ENCODE measurements at places on chromosomes 2 and 18.

DNA sequence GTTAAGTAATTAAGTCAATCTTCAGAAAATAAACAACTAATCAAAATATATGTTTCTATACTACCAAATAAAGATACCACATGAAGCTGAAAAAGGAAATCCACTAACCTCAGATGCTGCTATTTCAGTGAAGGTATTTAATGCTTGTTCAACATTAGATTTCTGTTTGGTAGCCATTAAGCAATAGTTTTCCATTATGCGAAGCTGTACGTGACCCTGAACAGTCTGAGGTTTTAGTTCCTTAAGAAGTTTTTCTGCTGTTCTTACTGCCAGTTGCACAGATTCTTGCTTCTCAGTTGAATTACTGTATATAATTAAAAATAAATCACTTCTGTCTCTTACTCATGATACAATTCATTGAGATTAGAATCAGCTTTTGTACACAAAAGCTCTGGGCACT is 65.4 kb downstream of the TTC21B start:
- no peak for DNase-seq

GRCh38 chr2:18741895-18742732 is 152.7 kb upstream of the NT5C1B start:
- no peak for DNase-seq

DNA sequence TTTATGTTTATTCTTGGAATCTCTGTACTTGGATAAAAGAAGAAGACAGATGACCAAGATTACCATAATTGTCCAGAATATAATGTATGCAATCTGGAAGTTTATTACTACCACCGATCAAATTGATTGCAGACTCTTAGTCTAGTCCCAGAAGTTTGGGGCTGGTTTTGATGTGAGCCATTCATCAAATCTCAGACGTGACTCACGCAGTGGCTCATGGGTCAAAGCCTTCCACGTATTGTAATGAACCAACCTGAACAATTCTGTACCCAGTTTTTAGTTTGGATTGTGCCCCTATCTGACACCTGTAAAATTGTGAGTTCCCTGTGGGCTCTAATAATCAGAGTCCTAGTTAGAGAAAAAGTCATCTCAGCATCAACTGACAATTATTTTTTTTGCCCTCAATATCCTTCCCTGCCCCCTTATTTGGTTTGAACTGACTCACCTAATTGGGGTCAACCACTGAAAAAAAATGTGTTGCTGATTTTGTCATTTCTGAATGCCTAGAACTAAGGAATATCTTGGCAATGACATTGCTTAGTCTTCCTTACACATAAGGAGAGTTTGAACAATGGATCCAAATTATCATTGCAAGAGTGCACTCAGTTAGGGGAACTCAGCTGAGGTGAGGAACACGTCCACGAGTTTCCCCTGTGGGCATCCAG is 219.5 kb upstream of the NRP2 start:
- DNase-seq = no peak

DNA sequence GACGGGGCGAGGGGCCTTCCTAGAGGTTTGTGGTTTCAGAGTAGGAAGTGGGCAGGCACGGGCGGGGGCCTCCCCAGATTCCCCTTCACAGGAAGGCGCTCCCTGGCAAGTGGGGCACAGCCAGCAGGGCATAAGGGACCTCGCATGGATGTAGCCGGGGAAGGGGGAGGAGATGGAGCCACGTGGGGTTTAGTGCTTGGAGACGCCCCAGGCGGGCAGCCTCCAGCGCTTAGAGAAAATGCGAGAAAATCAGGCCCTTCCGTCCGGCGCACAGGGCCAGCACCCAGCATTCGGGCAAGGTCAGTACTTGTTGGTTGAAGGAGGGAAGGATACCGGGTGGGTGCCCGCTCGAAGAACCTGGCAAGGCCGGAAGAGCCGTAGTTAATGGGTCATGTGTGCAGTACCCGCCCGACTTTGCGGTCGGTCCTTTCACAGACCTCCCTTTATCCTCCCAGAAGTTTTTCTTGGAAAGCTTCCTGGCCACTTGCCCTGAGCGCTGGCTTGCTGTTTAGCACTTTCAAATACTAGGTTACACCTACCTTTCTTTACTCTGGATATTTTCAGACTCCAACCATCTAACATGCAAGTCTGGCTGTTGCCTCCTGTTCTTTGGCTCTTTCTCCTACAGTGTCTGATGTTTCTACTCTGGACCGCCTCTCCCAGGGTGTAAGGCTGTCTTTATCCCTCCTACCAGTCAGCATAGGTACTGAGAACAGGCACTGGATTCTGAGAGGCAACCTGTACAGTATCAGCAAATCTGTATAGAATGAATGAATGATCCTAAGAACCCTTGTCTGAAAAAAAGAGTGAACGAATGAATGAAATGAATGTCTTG is 78.1 kb downstream of the CIB4 start:
- DNase-seq = peak; percentile 34

GRCh38 chr2:148483665-148484064 is 160.9 kb upstream of the EPC2 start:
- no peak for DNase-seq

DNA sequence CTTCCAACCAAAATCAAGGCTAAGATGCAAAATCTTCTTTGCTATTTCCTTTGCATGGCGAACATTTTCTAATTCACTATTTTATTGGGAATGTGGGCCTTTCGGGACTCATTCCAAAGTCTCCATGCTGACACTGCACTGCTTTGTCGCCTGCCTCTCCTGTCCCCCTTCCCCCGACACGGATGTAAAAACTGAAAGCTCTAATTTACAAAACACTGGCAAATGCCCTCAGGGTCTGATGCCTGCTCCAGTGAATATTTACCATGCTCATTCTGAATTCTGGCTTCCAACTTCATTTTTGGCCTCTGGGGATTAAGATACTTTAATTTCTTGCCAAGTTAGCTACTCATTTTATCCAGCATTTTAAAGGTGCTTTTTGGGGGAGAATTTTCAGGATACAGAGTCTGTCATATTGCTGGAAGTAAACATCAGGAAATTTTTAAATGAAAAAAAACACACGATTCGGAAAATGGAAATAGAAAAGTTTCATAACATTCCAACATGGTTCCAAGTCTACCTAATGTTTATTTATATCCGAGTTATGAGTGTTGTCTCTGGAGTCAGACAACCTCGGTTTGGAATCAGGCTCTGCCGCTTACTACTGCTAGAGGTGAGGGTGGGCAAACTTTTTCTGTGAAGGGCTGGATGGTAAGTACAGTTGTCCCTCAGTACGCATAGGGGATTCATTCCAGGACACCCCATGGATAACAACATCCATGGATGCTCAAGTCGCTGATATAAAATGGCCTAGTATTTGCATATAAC is 14.6 kb upstream of the LTBP1 start:
- no peak for DNase-seq

DNA sequence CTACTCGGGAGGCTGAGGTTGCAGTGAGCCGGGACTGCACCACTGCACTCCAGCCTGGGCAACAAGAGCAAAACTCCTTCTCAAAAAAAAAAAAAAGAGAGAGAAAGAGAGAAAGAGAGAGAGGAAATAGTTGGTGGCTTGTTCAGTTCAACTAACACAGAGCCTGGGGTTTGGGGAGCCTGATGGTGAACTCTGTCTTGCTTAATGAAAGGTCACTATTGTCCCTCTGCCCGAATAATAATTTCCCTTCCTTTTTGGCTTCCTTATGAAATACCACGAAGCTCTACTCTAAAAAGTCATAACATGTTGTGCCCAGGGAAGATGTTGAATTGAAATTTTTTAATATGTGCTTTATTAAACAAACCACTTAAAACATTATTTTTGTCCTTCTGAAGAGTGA is 17.3 kb downstream of the BCL2 start:
- no peak for DNase-seq

DNA sequence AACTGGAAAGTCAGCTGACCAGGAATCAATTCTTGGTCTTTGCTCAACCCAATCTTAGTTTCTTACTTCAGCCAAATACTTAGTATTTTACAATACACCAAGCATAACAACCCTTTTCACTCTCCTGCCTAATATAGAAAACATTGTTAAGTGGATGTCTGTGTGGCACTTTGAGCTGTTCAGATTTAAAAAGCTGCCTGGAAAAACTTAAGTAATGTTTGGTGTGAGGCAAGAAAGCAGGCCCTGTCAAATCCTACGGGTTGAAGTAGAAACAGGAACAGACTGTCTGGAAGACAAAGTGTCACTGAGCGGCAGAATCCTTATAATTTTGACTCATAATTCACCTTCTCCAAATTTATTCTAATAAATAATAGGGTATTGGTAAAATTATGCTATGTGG is 37.1 kb upstream of the FRZB start:
- no peak for DNase-seq

DNA sequence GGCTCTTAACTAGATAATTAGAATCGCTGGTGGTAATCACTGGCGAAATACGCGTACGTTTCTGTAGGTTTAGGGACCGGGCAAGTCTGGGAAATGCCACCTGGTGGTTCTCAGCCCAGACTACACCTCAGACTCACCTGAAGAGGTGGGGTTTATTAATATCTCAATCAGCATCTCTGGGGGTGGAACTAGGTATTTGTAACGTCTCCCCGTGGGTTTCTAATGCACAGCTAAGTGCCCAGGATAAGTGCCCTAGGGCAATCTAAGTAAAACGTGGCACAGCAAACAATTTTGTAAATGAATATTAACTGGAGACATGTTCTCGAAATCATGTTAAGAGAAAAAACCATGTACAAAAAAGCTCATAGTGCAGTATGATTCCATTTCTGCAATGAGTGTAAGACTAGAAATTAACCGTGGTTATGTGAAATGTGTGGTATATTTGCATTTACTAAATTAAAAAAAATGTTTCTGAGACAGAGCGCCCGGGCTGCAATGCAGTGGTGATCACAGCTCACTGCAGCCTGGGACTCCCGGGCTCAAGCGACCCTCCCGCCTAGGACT is 760 bp upstream of the CNOT11 start:
- peak; percentile 40 for DNase-seq

DNA sequence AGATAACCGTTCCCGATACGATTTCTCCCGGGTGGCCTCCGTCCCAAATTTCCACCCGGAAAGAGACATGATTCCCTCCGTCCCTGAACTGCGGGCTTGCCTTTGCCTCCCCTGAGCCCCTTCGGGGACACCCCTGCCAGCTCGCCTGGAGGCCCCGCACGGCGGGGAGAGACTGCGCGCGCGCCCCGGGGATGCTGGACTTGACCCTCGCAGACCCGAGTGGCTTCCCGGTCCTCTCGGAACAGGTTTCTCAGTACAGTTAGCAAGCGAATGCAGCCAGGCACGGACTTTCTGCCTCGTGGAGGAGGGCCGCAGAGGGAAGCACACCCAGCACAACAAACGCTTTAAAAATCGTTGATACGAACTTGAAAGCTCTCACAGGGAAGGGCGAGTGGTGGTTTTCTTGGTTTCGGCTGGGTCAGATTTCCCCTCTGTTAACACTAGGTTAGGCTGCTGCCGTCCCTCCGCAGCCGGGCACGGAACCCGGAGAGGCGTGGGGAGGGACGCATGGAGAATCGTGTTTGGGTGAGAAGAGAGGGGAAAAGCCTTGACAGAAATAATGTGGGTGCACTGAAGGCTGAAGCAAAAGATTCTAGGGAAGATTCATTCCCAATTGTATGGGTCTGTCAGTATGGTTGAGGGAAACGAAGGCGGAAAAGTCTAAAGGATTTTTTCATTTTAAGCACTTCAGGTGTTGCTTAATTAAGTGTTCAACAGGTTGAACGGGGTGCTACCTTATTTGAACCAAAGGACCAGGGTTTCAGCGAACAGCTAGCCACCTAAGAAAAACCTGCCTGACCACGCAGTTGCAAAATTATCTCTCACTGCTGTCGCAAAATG is 916 bp downstream of the TNFRSF11A start:
- no peak for DNase-seq

DNA sequence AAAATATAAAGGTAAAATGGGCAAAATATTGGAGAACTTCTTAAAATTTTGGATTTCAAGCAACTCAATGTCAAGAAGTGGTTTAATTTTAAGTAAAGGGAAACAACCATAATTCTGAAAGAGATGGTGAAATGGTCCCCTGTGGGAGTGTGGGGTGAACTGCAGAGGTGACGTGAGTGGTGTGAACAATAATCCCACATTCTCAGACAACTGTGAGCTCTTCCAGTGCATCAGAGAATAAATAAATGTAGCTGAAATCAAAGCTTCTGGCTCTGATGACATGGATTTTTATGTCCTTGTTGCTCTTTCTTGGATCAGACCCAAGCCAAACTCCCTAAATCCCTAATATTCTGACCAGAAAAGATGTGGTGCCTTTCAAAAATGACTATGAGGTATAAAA is 672.7 kb downstream of the ZEB2 start:
- no peak for DNase-seq

DNA sequence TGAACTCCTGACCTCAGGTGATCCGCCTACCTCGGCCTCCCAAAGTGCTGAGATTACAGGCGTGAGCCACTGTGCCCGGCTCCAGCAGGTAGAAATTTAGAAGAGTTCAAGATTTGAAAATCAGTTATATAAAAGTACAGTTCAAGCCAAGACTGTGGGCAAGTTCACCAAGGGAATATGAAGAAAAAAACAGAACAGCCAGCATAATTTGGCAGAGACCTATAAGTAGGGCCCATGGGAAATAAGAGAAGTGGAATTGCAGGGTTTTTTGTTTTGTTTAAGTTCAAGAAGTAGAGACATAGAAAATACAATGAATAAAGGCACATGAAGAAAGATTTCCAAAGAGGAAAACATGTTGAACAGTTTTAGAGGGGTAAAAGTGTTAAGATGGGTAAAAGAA is 57.9 kb downstream of the BAZ2B start:
- DNase-seq = no peak

- DNase-seq = no peak
Measured at GRCh38 chr2:43540021-43540779, 55.6 kb downstream of the THADA start.

GRCh38 chr2:2123238-2123637 is 207.8 kb downstream of the MYT1L start:
- DNase-seq = no peak

DNA sequence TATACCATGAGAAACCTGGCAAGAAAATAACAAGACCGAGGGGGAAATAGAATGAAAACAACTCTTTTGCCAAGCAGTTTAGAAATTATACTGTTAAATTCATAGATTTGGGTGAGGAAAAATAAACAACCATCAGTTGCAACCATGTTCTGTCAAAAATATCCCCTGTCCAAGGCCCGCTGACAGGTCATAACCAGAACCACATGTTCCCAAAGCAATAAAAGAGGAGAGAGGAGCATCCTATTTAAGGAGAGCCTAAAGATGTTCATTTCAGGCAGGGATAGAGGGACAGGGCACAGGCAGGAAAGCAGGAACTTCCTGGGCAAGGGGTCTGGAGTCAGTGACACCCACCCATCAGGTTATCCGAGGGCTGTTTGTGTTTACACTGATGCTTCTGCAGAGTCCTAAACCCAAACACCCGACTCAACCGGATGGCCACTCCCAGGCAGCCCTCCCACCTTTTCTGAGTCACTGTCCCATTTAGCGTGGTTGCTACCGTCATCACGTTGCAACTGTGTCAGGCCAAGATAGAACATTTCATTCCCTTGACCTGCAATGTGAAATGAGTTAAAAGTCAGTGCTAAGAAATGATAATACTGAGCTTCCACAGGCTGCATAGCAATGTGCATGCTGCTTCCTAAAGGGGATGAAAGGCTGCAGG is 468.3 kb upstream of the RAB12 start:
- DNase-seq = no peak

Data from NCI-H774 (cell line).